ENCODE measurements at places on chromosomes 16 and 17.

DNA sequence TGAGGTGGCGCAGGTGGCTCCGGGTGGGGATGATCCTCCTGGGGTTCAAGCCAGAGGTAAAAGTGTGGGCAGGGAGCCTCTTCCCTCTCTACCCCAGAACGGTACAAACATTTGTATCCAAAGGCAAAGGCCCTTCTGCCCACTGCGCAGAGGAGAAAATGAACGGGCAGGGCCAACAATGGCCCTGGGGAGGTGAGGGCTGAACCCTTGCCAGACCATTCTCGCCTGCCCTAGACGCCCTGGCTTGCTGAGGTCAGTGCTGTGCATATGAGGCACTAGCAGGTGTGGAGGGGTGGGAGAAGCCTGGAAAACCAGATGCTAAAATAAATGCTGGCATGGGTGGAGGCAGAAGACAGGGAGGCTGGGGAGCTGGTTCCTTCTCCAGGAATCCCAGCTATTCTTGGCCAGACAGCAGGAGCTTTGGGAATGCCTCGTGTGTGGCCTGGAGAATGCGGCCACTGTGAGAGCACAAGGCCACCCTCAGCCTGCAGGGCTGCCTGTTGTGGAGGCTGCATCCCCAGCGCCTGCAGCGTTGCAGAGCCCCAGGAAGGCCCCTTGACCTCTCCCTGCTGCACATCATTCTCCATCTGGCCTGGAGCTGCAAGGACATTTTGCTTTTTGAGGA is 4.5 kb downstream of the C17orf50 start:
- no peak for DNase-seq

GRCh38 chr16:88804173-88804551 is 573 bp downstream of the CDT1 start:
- DNase-seq, result no peak

DNA sequence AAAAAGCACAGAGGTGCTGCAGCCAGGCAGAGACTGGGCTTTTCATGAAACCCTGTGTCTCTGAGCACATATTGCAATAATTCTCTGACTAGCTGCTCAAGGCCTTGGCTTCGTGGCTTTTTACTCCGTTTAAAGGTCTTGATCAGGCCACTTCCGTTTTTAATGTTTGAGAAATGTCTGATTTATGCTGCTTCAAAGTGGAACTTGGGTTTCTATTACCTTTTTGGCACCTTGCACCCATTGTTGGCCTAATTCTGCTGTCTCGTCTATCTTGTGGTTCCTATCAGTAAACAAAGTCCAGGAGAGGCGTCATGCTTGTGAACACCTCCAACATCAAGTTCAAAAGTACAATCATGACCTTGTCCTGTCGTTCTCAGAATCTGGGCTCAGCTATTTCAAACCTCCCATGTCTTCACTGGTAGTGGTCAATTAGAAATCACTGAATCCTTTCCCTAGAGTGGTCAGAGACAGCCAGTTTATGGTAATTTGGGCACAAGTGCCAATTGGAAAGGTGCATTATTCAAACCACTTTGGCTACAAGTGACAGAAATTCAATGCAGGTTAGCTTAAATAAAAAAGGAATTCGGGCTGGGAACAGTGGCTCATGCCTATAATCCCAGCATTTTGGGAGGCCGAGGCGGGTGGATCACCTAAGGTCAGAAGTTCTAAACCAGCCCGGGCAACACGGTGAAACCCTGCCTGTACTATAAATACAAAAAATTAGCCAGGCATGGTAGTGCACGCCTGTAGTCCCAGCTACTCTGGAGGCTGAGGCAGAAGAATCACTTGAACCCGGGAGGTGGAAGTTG is 33.3 kb upstream of the METTL9 start:
- DNase-seq, result no peak

GRCh38 chr17:79414063-79414792 is 196.6 kb downstream of the RBFOX3 start:
- DNase-seq, result no peak

- no peak for DNase-seq
Measured at GRCh38 chr16:12972246-12972645, 70.8 kb downstream of the SHISA9 start.

Measured in effector CD4-positive, alpha-beta T cell (primary cell).